D721Med (cell line): ENCODE measurements at places on chromosomes 1 and 21.

DNA sequence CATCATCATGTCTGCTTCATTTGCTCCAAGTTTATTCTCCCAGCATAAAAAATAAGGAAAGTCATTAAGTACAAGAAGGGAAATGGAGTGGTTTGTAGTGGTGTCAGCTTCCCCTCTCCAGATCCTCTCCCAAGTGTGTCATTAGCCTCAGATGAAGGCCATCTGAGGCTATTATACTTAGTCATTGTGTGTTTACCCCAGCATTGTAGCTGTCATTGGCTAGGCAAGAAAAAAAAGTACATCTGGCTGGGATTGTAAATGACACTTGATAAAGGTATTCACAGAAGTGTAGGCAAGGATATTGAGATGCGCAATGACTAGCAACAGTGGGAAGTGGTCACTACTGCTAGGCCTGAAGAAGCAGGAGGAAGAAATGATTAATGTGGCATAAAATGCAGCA lies 316.9 kb upstream of the SGIP1 start:
- no peak for DNase-seq

GRCh38 chr1:8162168-8162567 lies 136.1 kb upstream of the ERRFI1 start:
- no peak for DNase-seq

DNA sequence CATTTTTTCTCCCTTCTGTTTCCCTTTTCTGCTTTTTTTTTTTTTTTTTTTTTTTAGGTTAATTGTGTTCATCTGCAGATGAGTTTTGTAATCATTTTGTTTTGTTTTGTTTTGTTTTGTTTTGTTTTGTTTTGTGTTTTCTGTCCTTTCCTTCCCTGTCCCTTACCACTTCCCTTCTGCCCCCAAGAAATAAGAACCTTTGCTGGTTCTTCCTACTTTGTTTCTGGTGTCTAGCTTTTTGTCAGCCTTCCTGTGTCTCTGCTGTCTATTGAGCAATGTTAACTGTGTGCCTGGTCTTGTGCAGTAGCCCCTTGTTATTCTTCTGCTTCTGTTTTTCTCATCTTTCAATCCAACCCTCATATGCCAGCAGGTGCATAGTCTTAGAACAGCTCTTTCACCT lies 46.0 kb downstream of the MPZL1 start:
- no peak for DNase-seq

DNA sequence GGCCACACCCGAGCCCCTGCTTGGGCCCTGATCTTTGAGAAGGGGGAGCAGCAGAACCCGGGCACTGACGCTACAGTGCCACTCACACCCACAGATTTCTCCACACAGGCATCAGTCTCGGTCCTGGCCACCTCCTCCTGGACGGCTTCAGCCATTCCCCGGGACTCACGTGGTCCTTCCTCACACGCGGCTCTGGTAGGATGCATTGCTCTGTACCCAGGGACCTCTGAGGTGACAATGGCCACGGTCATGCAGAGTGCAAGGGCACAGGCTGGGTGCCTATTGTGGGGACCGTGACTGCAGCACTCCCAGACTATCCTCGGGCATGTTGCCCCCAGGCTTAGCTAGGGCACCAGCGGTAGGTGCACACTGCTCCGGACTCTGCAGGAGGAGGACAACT lies 11.8 kb upstream of the ZNF670 start:
- DNase-seq = no peak

DNA sequence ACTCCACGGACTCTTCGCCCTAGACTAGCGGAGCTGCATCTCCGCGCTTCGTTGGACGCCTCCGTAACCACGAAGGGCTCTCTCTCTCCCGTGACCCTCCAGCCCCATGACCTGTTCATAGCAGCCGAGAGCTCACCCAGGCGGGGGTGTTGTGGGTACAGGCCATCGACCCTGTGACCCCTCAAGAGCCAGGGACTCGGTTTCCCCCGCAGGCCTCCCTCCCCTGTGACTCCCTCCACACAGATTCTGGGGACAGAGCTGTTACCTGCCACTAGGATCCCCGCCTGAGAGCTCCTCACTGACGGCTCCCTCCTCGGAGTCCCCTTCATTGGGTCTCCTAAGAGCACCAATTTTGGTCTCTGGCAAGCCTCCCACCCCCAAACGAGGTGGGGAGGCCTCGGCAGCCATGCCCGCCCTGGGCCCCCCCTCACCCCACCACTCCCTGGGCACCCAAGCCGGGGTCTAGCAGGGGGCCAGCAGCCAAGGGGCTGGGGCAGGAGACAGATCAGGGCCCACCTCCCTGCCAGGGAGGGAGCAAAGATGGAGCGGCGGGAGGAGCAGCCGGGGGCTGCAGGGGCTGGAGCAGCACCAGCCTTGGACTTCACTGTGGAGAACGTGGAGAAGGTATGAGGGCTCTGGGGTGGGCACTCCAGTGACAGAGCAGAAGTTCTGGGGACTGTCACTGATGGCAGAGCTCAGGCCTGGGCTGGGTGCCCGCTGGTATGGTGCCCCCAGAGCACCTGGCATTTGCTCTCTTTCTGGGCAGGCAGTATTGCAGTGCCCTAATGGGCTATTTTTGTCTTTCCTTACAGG lies 517 bp downstream of the IPO13 start:
- no peak for DNase-seq

GRCh38 chr1:227793079-227793947 lies 22.2 kb upstream of the PRSS38 start:
- no peak for DNase-seq

- DNase-seq = no peak
Observed at GRCh38 chr1:54259546-54260140, 59.7 kb downstream of the MRPL37 start.

DNA sequence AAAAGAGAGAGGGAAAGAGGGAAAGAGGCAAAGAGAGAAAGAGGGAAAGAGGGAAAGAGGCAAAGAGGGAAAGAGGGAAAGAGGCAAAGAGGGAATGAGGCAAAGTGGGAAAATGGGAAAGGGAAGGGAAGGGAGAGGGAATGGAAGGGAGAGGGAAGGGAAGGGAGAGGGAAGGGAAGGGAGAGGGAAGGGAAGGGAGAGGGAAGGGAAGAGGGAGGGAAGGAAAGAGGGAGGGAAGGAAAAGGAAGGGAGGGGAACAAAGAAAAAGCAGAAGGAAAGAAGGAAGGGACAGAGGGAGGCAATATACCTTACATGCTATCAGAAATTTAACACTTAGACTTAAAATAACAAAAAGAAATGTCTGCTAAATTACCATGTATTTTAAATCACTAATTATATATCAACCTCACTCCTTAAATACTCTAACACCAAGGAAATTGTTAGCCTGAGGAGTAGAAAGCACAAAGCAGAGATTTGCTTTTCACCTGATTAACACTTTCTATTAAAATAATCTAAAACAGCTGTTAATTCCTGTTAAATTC lies 41.8 kb downstream of the DUSP10 start:
- DNase-seq = no peak

DNA sequence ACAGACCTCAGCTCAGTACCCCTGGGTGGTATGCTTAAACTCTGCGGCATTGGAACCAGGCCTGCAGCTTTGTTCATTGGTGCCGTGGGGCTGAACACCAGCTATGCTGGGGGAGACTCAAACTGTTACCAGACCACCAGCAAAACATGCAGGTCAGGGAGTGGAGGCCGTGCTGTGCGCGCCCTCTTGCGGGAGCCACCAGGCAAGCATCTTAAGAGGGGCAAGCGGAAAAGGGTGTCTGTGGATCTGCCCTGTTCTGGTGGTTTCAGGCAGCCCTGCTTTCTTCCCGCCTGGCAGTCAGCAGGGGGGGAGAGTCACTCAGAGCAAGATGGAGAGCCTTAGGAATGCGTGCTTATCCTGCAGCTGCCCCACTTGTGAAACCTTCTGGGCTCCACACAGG lies 276.9 kb upstream of the ZRANB2 start:
- DNase-seq = no peak
